Left ventricle myocardium inferior (tissue), 1 donor: ENCODE measurements at places on chromosomes 16 and 17. TPM values are rescaled to one million over a fixed set of nuclear protein-coding genes. Genes with fewer than 3 reads are reported as not detected.

DNA sequence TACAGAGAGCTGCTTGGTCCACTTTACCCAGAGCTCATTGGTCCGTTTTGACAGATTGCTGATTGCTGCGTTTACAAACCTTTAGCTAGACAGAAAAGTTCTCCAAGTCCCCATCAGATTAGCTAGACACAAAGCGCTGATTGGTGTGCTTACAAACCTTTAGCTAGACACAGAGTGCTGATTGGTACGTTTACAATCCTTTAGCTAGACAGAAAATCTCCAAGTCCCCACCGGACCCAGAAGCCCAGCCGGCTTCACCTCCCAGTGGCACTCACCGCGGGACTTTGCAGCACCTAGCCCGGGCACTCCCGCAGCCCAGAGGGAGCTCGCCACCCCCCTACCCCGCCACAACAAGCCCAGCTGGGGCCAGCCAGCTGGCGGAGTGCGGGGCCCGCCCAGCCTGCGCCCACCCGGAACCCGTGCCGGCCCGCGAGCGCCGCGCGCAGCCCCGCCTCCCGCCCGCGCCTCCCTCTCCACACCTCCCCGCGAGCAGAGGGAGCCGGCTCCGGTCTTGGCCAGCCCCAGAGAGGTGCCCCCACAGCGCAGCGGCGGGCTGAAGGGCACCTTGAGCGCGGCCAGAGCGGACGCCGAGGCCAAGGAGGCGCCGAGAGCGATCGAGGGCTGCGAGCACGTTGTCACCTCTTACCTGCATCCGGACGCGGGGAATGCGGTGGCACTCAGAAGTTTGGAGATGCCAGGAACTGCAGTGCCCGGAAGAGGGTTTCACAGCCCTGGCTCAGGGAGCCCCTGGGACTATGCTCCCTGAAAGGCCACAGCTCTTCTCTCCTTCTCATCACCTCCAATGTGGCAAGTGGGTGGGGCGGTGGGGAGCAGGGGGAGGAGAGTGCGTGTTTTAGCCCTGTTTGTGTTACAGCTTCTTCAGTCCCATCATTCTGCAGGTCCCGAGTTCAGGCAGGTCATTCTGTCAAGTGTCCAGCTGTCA lies 1504.5 kb downstream of the CDH11 start:
- peak; percentile 23 for DNase-seq

- peak; percentile 70 for DNase-seq
These were observed 955 bp downstream of the ACLY start for GRCh38 chr17:41917679-41918313.

- DNase-seq = peak; percentile 58
These were observed 57.3 kb downstream of the RAP1GAP2 start for GRCh38 chr17:2853283-2854142.

DNA sequence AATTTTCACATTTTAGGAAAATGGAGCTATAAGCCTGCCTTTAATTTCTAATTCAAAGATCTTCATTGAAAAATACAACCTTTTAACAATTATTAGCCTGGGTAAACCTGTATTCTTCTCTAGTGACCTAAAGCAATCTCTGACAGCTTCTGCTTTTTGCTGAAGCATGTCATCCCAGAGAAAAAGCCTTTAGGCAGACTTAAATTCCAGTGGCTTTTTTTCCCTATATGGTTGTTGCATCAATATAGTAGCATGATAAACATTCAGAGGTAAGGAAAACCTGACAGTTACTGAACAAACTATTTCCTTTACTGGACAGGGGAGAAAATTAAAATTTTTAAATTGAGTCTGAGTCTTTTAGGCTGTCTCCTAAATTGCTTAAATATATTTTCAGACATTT lies 7.8 kb upstream of the EVI2A start:
- no peak for DNase-seq

- no peak for DNase-seq
These were observed 173.8 kb upstream of the RPH3AL start for GRCh38 chr17:526425-526824.

The SLC38A8 gene
- not detected for total RNA-seq

The NUPR1 gene
- total RNA-seq = 33.1 TPM

The RUNDC3A gene
- total RNA-seq = 0.41 TPM
